HEK293T (cell line): ENCODE measurements at places on chromosomes 4 and X.

DNA sequence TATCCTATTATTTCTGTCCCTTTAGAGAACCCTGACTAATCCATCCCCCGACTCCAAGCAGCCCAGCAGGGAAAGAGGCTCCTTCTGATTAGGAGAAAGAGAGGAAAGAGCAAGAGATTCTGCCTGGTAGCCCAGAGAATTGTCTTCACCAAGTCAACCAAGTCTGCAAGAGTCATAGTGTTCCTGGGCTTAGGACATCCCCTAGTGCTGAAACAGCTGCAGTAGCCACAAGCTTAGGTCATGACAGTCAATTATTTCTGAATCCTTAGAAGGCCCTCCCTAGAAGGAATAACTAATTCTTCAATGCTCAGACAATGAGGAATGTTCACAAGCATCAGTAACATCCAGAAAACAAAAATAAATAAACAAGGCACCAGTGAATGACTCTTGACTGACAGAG is 480.3 kb upstream of the GRIA3 start:
- no peak for DNase-seq

- DNase-seq: no peak
Observed at GRCh38 chr4:104641418-104641817, 146.7 kb upstream of the CXXC4 start.

- DNase-seq: no peak
Observed at GRCh38 chr4:63729519-63729918, 679.7 kb downstream of the TECRL start.

DNA sequence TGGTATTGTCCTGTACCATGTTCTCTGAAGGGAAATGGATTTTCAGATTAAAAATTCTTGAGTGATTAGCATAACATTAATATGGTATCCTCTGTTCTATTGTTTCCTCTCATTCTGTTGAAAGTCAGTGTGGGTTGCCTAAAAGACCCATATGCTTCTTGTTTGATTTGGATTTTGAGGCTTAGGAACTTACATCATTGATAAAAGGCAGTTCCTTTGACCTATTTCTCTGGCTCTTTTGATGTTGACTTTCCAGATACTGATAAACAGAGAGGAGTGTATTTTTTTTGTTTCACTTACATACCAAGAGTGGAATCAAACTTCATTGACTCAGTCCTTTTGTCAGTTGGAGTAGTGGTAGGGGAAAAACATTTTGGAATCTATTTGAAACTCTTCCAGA is 32.8 kb downstream of the TMEM144 start:
- DNase-seq: no peak

GRCh38 chrX:136025091-136025490 is 39.9 kb downstream of the SLC9A6 start:
- DNase-seq: no peak

DNA sequence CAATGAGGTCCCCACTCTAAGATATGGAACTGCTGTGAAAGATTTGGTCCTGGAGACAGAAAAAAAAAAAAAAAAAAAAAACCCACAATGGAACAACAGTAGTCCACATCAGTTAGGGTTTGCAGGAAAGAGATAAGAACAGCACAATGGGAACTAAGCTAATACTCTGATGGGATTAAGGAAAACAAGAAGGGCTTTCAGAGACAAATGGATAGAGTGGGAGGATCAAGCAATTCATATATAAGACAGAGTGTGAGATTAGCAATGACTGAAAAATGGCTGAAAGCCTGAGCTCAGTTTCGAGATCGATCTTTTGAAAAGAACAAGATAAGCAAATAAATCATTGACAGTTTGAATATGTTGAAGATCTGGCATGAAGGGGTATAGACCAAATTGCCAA is 188.4 kb upstream of the TRPC5 start:
- no peak for DNase-seq

DNA sequence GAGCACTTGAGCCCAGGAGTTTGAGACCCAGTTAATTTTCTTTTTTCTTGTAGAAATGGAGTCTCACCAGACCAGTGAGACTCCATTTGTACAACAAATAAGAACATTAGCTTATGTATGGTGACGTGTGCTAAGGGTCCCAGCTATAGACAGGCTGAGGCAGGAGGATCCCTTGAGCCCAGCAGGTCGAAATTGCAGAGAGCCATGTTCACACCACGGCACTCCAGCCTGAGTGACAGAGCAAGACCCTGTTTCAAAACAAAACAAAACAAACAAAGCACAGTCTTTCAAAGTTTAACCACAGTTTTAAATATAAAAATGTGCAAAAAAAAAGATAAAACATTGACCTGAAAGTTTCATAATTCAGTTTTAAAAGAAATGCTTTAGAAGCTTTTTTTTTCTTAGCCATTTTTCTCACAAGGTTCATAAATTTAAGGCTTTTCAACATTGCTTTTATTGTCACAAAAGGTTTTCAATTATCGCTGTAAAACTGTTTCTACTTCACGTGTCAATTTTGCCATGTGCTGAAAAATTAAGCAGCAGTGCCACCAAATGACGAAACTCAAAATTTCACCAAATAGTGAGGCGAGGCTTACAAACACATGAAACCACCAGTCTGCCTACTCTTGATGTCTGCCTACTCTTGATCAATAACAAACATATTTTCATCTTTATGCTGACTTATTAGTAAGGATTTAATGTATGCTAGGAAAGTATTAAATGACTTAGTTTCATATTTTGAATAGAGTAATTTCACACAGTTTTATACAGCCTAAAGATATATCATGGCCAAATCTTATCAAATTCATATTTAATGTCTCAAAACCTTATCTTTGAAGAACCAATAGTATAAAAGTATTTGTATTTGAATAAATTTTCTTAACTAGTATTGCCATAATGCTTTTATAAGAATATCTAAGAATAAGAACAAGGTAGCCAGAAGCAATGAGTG is 126.3 kb downstream of the NEK1 start:
- DNase-seq: peak; percentile 51

DNA sequence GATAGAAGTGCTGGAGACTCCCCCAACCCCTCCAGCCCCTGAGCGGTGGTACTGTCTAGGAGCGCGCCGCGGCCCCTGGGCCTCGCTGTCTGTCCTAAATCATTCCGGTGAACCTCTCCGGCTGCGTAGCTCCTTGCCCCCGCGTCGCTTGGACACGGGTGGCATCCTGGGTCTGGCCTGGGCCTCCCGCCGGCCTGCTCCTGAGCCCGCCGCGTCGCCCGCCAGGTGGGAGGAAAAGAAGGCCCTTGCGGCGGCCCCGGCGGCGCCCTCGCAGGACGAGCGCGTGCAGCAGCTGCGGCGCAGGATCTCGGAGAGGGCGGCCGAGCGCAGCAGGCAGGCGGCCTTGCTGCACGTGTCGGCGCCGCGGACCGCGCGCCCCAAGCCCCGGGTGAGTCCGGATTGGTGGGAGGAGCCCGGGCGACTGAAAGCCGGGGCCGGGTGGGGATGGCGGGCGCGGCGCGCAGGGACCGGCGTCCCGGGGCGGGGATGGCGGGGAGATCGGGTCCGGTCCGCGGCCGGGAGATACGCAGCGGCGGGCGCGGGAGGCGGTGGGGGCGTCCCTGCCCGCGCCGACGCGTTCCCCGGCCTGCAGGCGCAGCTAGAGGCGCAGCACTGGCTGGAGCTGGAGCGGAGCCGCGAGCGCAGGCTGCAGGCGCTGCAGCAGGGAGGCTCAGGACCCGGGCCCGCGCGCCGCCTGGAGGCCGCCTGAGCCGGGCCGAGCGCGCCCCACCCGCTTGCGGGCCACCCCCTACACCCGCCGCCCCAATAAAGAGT is 6.5 kb upstream of the RNF4 start:
- DNase-seq: peak; percentile 78

- no peak for DNase-seq
Observed at GRCh38 chrX:118062048-118062789, 54.4 kb downstream of the KLHL13 start.

DNA sequence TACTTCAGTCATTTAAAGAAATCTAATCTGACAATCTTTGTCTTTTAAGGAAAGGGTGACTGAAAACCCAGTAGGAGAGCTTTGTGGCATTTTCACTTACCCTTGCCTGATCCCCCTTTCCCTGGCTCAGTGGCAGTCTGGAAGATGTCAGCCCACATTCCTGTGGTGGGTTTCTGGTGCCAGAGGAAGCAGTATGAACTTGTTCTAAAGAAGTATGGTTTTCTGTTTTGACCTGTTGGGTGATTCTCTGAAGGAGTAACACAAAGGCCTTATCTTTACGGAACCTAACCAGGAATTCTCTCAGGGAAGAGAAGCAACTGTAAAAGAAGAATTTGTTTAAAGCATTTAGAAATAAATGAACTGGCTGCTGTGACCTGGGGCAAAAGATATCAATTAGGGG is 41.9 kb downstream of the BMP15 start:
- DNase-seq: no peak

DNA sequence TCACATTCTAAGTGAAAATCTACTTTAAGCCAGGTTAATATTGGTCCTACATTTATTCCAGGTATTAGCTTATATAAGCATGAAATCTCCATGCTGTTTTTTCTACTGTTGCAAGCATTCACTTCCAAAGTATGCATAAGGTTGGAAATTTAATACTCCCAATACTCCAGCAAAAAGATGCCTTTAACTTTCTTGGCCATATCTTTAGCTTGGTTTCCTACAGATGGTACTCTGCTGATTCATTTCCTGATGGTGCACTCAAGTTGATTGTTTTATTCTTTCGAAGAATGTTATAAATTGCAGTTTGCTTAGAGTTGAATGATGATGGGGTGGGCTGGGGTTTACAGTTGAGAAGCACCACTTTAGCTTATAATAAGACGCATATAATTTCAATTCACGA is 330.2 kb downstream of the PTTG2 start:
- no peak for DNase-seq

GRCh38 chr4:61332693-61333092 is 132.6 kb downstream of the ADGRL3 start:
- DNase-seq: no peak

GRCh38 chr4:24730256-24731001 is 64.9 kb upstream of the SOD3 start:
- no peak for DNase-seq

GRCh38 chr4:40579983-40580382 is 49.7 kb downstream of the RBM47 start:
- DNase-seq: no peak

DNA sequence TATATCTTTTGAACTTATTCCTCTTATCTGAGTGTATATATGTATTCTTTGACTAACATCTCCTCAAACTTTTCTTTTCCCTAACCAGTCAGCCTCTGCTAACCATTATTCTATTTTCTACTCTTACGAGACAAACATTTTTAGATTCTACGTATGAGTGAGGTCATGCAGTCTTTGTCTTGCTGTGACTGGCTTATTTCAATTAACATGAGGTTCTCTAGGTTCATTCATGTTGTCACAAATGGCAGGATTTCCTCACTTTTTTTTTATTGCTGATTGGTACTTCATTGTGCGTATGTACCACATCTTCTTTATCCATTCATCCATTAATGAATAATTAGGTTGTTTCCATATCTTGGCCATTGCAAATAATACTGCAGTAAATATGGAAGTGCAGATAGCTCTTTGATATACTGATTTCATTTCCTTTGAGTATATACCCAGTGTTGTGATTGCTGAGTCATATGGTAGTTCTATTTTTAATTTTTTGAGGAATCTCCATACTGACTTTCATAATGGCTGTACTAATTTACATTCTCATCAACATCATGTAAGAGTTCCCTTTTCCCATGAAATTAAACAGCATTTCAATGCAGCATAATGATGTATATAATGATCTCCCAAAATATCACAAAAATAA is 80.1 kb downstream of the HS3ST1 start:
- no peak for DNase-seq

DNA sequence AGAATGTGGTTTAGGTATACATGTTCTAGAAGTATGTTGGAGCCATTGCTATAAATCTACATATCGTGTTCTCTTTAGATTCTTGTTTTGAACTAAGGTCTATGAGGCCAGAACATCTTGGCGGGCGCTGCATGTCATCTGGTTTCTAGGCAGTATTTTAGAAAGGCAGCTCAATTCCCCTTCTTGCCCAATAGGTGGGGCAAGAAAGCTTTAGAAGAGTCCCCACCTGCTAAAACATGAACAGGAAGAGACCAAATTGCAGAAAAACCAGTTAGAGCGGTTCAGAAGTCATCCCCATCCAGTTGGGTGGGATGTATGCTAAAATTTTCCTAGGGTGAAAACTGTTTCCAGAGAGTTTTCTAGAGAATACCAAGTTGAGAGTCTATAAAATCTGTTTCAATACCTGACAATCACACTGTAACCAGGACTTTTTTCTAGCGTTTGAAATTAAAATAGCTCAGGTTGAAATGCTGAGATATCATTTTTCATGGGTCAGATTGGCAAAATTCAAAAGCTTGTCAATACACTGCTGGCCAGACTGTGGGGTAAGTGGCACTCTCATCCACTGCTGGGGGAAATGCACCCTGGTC is 17.5 kb upstream of the SH3KBP1 start:
- peak; percentile 68 for DNase-seq

DNA sequence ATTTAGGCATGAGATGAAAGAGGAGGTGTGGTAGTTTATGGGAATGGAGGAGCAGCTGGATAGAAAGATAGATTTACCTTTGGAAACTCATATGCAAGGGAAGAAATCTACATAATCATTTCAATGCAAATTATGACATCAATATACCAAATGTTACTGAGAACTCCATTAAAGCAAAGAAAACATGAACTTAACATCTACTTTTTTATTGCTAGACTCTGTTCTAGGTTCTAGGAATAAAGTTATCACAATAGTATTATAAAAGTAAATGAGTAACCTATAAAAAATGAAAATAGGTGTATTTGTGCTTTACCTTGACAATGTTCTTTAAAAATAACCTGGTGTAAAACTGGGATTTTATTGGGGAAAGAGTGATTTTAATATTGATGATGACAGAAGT is 221.6 kb upstream of the SLIT2 start:
- DNase-seq: no peak

GRCh38 chr4:67697860-67698687 is 2.9 kb downstream of the UBA6 start:
- no peak for DNase-seq

- DNase-seq: no peak
Observed at GRCh38 chr4:3009422-3009821, 46.1 kb downstream of the GRK4 start.

GRCh38 chr4:108804648-108805273 is 41.9 kb upstream of the ETNPPL start:
- no peak for DNase-seq

DNA sequence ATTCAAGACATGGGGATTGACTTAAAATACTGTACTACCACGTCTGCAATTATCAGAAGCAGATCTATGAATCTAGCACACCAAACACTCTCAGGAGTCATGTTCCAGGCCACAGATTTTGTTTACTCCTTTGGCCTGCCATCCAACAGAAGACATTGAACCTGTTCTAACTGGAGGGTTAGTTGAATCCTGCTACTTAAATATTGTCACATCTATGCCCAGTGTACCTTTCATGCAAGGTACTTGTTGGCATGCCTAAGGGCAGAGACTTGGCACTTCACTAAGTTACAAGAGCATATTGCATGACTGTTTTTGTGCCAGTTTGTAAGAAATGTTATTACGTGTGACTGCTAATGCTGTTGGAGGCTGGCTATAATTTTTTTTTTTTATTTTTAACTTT is 126.9 kb upstream of the BCOR start:
- no peak for DNase-seq

DNA sequence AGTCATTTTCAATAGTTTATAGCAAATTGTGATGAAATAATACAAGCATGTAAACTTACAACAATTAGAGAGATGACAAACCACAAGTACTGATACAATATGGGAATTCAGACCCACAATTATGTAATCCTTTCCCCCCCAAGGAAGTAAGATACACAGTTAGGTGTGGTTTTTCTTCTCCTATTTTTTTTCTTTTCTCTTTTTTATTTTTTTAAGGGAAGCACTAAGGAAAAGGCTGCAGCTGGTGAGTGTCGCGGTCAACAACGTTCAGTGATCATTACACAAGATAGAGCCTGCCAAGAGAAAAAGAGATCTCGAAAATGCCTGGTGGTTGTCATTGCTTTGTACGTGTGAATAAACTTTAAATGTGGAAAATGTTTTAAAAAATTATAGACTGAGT is 9.8 kb downstream of the NDNF start:
- DNase-seq: no peak
